ENCODE measurements at places on chromosomes 5 and 9. TPM values are rescaled to one million over a fixed set of nuclear protein-coding genes. Genes with fewer than 3 reads are reported as not detected.

DNA sequence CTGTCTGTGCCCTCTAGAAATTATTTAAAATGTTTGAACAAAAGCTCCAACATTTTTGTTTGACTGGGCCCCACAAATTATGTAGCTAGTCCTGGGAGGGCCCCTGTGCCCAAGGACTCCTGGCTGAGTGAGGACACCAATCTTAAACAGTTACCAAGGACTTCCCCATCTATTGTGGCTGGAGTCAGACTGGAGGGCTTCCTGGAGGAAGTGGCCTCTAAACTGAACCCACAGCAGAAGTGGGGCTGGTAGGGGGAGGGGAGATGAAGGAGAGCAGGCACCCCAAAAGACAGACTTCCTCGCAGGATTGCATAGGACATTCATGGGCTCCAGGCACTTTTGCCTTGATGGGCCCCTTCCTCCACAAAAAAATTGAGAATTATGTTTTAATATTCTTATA is 8.1 kb downstream of the ADAMTS13 start:
- DNase-seq, result no peak

- peak; percentile 69 for DNase-seq
Measured at GRCh38 chr9:91817493-91818224, 132.4 kb downstream of the ROR2 start.

GRCh38 chr5:156186760-156187159 is 140.2 kb upstream of the SGCD start:
- DNase-seq, result no peak

- no peak for DNase-seq
Measured at GRCh38 chr9:34959461-34959860, 1.4 kb downstream of the PHF24 start.

DNA sequence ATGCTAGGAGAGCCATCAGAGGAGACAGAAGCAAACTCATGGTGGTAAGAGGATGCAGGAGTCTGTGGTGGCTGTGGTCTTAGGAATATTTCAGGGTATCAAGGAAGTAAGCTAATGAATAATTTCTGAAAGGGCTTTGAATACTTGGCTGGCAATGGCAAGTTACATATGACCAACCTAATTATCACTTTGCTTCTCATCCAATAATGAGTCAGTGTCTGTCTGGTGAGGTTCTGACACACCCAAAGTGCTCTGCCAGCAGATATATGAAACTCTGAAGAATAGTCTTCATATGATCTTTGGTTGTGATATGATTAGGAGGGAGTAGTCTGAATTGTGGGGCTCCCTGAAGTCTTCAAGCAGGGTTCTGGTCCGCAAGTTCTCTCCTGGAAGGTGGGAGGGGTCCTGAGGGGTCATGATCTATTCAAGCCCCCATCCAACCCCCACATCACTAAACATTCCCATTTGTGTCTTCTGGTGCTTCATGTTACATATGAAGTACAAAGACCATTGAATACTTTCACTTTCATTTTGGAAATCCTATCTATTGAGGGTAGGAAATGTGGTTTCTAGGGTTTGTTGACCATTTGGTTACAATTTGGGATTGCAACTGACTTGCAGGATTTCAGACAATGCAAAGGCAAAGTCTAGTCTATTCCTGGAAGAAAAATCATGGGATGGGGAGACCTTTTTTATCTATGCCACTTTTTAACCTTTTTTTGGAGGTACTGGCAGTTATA is 199.9 kb upstream of the CDKN2B start:
- DNase-seq, result no peak

GRCh38 chr5:174425964-174426290 is 298.5 kb upstream of the MSX2 start:
- DNase-seq, result no peak

DNA sequence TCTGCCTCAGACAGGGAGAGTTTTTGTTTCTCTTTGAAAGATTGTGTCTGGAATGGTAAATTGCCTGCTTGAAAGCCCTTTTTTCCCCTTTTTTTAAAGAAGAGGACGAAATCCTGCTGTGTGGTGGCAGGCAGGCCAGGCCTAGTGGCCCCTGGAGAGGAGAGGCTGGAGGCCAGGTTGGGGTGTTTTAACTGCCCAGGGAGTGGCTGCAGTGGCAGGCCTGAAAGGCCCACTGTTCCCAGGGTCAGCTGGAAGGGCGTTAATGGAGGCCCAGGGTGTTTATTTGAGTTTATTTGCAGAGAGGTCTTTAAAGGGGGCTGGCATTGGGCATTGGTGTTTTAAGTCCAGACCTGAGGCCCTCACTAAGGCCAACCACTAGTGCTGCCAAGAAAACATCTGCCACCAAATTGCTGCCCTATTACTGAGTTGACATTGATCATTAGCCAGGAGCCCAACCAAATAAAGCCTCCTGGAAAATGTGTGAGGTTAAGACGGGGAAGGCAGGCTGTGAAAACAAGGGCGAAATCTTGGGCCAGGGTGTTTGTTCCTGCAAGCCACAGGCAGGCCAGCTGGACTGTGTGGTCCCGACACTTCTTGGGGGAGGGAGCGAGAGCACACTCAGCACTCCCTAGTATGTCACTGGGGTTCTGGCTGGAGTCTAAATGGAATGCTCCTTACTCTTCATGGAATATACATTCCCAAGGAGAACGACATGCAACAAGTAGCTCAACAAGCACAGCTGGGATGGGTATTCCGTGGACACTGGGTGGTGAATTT is 5.0 kb downstream of the JADE2 start:
- DNase-seq, result peak; percentile 75

DNA sequence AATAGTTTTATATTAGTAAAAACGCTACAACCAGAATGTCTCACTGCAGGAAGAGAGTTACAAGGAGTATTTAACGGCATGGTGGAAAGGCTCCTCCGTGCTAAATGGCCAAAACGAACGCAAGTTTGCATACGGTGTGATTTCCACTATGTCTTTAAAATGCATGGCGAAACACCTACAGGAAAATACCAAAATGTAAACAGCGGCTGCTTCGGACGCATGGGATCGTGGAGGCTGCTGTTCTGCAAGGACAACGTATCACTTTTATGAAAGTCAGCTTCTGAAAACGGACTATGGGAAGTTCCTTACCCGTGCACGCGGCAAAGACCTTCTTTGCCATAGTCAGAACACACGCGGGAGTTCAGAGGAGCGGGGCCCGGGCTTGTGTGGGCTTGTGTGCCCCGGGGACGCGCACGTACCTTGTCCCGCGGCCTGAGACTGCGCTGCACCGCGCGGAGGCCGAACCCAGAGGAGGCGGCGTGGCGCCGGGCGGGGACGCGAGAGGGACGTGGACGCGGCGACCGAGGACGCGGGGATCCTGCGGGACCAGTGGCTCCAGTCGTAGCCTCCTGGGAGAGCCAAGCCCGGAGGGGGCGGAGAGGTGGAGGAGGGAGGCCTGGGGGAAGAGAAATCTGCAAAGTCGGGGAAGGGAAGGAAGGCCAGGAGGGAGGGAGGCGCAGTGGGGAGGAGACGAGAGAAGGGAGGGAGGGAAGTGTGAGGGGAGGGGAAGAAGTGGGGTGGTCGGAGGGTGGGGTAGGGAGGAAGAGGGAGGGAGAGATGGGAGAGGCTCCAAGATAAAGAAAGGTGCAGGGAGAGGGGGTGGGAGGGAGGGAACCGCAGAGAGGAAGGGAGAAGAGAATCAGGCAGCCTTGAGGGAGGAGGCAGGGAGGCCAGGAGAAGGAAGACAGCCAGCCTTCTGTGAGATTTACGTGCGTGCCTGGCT is at the start of gene CMBL:
Gene CMBL, minus strand, starts transcription at position 697 of the 943 bp plus-strand sequence. CDS start 17,140 bp downstream, outside the sequence.
- DNase-seq, result peak; percentile 69

The GPRIN1 gene
- 1.4 TPM for polyA plus RNA-seq

The NR2F1-AS1 gene
- polyA plus RNA-seq, result 1.4 TPM

Measured in sigmoid colon (tissue), 7 donors.